ENCODE measurements at places on chromosomes 12 and 14. TPM values are rescaled to one million over a fixed set of nuclear protein-coding genes. Genes with fewer than 3 reads are reported as not detected.

DNA sequence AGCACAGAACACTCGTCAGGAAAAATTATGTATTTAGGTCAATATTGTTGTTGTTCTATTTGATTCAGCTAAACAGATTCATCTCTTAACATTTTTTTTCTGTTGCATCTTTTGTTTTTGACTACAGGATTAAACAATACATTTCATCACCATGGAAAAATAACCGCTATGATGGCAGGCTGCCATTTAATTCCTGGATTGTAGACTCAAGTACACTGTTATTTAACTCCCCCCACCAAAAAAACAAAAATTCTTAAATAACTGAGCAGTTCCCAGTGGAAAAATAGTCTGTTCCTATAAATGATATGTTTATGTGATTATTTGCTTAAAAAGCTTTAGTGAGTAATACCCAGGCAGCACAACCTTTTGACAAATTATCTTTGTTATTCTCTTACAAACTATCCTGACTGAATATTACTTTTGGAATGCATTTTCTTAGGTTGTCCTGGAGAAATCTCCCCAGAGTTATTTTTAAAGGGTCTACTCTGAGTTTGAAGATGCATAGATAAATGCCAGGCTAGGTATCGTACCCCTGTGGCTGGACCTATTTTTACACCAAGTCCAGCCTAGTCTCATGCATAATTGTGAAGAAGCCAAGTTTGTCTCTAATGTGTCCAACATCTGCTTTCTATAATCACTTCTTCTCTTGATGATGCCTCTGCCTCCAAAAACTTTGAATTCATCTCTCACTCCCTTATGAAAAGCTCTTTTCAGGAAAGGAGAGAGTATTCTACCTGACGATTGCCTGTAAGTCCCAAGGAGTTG is 3.7 kb downstream of the KERA start:
- no peak for DNase-seq

GRCh38 chr12:47772094-47772660 is 861 bp upstream of the SLC48A1 start:
- DNase-seq = no peak

- no peak for DNase-seq
Observed at GRCh38 chr12:108635201-108635996, 1.7 kb upstream of the SELPLG start.

DNA sequence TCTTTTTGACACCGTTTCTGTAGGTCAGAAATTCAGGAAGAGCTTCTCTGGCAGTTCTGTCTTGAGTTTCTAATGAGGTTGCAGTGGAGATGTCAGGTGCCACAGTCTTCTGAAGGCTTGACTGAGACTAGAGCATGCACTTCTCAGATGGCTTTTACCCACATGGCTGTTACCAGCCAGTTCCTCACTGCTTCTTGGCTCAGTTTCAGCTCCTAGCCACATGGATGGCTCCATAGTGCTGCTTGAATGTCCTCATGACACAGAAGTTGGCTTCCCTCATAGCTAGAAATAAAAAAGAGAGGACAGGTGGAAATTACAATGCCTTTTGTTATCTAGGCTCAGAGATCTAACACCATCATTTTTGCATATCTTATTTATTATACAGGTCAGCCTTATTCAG is 38.1 kb upstream of the SLC2A13 start:
- DNase-seq = no peak

Gene LRTM2
- polyA plus RNA-seq = not detected

Gene ALG10
- 9.3 TPM for polyA plus RNA-seq

Gene KCNC2
- not detected for polyA plus RNA-seq

Gene MUCL1
- 1.7 TPM for polyA plus RNA-seq

Gene TMEM63C
- 2.7 TPM for polyA plus RNA-seq
